ENCODE measurements at places on chromosomes 7 and 10.

DNA sequence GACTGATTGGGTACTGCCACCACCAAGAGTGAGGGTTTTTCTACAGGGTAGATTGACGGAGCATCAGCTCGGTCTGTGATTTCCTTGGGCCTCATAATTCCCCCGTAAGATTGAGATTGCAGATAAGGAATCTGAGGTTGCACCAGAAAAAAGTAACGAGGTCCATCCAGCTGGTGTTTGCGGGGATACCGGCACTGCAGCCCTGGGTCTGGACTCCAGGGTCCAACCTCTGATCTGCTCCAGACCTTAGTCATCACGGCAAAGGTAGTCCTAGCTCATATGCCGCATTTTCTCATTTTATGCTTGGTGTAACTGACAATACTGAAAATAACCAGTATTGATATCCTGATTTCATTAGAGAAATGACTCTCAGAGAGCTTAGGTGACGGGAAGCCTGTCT lies 3.9 kb downstream of the CARD11 start:
- no peak for DNase-seq

DNA sequence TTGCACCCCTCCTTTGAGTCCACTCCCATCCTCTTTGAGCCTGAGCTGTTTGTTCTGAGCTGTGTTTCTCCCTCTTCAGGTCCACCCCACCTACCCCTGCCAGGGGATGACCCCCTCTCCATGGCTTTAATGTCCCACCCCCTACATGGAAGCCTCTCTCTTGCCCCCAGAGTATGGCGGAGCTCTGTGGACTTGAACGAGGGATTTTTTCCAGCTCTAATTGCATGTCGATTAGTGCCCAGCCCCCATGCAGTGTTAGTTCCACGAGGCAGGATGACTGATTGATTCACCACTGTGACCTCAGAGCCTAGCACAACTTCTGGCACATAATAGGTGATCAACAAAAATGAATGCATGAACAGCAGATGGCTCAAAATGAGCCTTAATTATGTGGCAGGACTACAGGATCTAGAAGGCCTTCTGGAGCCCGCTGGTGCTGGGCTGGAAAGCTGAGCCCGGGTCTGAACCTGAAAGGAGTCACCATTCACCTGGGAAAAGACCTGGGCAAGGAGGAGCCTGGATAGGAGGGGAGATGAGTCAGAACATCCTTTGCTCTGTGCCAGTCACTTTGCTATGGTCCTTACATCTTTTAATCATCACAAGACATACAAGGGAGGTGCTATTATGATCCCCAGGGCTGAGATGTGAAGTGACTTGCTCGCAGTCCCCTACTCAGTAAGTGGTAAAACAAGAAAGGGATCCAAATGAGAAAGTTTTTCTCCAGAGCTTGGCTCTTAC lies 17.1 kb upstream of the SLC18A2 start:
- no peak for DNase-seq

GRCh38 chr7:30511973-30512662 lies 7.5 kb upstream of the GGCT start:
- DNase-seq: no peak

DNA sequence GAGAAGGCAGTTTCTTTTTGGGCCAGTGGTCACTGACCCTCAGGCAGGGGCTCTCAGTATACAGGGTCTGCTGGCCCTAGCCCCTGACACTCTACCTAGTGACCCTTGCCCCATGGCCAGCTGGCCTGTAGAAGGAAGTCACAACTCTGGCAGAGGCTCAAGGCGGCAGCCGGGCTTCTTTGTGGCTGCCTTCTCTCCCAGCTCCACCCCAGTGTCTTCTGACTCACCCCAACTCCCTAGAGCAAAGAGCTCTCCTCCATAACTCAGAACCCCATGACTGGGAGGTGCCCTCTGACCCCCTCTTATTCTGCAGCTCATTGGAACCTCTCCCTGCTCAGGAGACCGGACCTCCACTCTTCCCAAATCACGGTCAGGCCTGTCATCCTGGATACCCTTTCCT lies 358.2 kb downstream of the FGFR2 start:
- no peak for DNase-seq

- no peak for DNase-seq
Measured at GRCh38 chr7:141586878-141587277, 35.7 kb downstream of the AGK start.

DNA sequence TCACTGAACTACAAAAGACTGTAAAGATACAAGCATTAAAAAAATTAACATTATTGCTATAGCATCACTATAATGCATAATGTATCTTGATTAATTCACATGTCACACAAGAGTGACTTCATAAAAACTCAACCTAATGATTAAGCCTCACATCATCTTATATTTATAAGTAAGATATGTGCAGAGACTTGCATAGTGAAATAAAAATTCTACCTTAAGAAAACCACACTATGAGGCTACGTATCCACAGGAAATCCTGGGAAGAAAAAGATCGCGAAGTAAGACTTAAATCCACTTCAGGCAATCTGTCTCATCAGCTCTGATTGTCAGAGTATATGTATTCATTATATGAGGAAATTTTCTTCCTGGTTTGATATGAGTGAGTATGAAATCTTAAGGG lies 160.0 kb downstream of the SLC25A13 start:
- no peak for DNase-seq

DNA sequence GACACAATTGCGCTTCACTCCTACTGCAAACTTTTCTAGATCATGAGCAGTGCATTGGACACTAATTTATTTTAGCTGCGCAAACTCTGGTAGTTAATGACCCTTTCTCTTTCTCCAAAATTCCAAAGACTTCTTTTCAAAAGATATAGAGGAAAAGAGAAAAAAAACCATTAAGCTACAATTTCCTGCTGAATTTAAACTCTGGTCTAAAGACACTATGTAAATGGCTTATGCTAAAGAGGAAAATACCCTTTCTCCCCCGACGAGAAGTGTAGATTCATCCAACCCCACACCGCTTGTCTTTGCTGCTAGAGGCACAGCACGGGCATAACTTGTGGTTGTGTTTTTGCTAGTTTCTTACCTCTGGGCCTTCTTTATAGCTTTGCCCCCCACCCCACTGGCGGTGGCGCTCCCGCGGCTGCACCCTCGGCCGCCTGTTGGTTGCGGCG lies 84.1 kb downstream of the SNX10 start:
- no peak for DNase-seq

DNA sequence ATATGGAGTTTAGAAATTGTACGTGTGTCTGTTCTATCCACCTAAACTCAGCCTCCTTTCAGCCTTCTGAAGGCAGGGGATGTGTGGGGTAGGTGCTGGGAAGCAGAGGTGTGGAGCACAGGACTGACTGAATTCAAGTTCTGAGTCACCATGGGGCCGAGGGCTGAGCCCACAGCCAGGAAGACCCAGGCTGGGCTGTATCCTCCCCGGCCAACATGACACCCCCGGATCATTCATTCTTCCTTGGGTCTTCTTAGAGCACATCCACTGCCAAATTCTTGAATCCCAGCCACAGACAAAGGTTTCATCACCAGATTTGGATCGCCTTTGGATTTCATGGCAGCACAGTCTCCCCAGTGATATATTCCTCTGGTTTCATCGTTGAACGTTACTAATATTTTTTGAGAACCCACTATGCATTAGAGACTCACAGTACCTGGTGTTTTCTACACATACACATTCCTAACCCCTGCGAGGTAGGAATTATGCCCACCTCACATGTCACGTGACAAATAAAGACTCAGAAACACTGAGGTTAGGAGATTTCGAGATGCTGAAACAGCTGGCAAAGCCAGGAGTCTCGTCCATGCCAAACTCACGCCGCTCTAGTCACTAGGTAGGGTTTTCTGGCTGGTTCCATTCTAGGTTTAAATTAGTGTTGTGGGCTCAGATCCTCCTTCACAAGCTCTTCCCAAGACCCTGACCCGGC lies 26.9 kb downstream of the CCDC3 start:
- no peak for DNase-seq

DNA sequence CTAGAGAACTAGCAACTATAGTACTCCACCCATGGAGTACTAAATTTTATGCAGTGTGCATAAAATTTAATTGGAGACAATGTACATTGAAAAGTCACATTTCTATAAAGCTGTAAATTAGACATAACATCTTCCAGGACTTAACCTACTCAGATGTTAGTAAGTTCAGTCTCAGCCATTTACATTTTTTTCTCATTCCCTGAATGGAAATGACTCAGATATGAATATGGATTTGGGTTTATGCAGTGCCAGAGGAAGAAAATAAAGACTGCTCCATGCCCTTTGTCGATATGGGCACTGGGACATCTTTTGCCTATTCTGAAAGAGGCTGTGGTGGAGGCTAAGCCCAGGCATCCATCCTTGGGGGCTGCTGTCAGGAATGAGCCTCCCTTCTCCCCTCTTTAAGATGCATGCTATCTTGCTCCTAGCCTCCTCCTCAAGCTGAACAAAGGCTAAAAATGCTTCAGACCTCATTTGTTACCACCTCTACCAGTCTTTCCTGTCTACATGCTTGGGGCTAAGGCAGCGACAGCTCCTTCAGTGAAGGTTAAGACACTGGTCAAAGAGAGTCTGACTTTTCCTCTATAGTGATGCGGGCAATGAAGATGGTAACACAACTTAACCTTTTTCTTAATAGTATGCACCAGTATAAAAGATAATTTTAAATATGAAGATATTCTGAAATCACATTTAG lies 486.8 kb upstream of the ANKRD30A start:
- no peak for DNase-seq

DNA sequence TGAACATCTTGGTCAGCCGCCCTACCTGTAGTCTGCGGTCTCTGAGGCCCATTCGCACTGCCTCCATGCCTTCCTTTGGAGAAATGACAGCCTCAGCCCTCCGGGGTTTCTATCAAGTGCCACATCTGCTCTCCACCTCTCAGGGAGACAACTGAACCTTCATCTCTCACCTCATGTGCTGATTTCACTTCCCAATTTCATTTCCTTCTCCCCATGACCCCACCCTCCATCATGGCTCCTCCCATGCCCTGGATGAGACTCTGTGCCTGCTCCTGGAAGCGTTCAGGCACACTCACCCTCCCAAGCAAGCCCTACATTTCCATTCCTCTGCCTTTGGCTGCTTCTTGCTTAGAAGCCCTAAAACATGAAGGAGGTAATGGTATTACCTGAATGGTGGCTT lies 7.8 kb upstream of the SCD start:
- DNase-seq: no peak

DNA sequence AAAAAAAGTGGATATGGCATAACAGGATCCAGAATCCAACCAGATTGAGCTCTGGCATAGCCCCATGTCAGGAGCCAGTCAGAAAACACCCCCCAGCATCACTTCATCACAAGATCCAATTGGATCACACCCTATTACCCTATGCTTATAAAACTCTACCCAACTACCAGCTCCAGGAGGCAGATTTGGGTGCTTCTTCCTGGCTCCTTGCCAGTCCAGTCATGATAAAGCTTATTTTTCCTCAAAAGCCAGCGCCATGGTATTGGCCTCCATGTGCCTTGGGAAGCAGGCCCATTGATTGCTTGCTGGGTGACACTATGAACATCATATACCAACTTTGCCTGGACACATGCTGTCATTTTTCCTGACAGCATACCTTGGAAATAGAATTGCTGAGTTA lies 281.4 kb upstream of the MKLN1 start:
- DNase-seq: no peak
